Liver (tissue), 10 donors: ENCODE measurements at places on chromosomes 12 and 14. TPM values are rescaled to one million over a fixed set of nuclear protein-coding genes. Genes with fewer than 3 reads are reported as not detected.

GRCh38 chr14:103885509-103885932 lies 38.1 kb upstream of the PPP1R13B start:
- H3K4me3 ChIP-seq, result no peak overlapping the region
- no peak for DNase-seq
- no peak overlapping the region for H3K27ac ChIP-seq

DNA sequence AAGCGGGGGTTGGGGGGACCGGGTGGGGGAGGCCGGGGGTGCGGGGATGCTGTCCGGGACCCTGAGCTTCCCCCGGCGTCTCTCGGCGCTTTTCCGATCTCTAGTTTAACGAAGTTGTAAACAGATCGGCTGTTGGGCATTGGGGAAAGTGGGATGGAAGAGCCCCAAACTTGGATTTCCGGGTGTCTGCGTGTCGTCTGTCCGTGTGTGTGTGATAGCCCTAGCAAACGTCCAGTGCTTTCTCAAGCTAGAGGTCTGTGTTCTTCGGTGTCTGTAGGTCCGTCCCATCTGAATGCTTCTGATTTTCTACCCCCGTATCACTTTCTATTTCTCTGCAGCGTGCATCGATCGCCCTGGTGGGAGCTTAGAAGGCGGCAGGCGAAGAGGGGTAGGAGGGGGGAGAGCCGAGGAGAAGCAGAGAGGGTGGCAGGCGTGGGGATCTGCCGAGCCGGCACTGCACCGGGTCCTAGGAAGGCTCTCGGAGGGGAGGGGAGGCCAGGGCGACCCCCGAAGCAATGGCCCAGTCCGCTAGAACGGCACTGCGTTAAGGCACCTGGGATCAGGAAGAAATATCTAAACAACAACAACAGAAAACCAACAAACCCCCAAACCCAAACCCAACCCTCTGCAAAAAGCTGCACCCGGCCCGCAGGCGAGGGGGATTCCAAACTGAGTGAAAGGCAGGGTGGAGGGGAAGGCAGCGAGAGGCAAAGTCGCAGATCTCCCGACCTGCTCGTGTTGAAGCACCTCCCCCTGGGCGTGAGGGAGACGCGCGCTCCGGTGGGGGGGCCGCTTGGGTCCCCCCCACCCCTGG lies 1.0 kb downstream of the KCNA1 start:
- no peaks in the 10 kb centered on the region for H3K36me3 ChIP-seq
- peak overlapping the region; percentile 47 for H3K4me3 ChIP-seq
- H3K27me3 ChIP-seq, result peaks cover 5% of the 10 kb centered on the region
- DNase-seq, result no peak

GRCh38 chr12:5442251-5443006 lies 10.5 kb downstream of the NTF3 start:
- H3K27ac ChIP-seq, result no peak overlapping the region
- peaks cover 25% of the 10 kb centered on the region for H3K4me1 ChIP-seq
- H3K36me3 ChIP-seq, result no peaks in the 10 kb centered on the region
- no peaks in the 10 kb centered on the region for H3K27me3 ChIP-seq
- H3K4me3 ChIP-seq, result no peak overlapping the region

DNA sequence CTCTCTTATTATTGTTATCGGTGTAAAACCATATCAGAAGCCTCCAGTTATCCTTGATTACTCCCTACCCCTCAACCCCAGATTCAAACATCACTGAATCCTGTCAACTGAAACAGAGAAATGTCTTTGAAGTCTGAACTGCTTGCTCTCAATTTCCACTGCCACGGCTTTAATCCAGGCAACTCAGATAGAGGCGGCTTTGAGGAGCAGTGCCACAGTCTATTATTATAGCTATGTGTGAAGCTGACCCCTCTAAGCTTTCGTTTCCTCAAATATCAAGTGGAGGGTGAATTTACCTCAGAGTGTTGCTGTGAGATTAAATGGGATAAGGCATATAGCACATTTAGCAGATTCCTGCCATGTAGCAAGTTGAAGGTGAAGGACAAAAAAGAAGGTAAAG lies 49.0 kb upstream of the PDE3A start:
- no peak overlapping the region for H3K4me3 ChIP-seq
- no peaks in the 10 kb centered on the region for H3K4me1 ChIP-seq
- no peaks in the 10 kb centered on the region for H3K36me3 ChIP-seq
- no peaks in the 10 kb centered on the region for H3K27me3 ChIP-seq
- no peak for DNase-seq

GRCh38 chr12:19614601-19615383 lies 175.5 kb downstream of the AEBP2 start:
- DNase-seq, result no peak
- H3K27ac ChIP-seq, result no peak overlapping the region
- no peaks in the 10 kb centered on the region for H3K4me1 ChIP-seq
- no peak overlapping the region for H3K4me3 ChIP-seq
- no peaks in the 10 kb centered on the region for H3K27me3 ChIP-seq

The KRT8 gene
- 128 TPM for total RNA-seq

The PTGES3 gene
- total RNA-seq, result 65.0 TPM

The FSCB gene
- total RNA-seq, result not detected

GRCh38 chr12:89960011-89960507 lies 251.4 kb upstream of the ATP2B1 start:
- DNase-seq, result no peak
- H3K27ac ChIP-seq, result no peak overlapping the region
- H3K27me3 ChIP-seq, result no peaks in the 10 kb centered on the region
- no peaks in the 10 kb centered on the region for H3K36me3 ChIP-seq
- H3K4me3 ChIP-seq, result no peak overlapping the region
- H3K4me1 ChIP-seq, result no peaks in the 10 kb centered on the region

DNA sequence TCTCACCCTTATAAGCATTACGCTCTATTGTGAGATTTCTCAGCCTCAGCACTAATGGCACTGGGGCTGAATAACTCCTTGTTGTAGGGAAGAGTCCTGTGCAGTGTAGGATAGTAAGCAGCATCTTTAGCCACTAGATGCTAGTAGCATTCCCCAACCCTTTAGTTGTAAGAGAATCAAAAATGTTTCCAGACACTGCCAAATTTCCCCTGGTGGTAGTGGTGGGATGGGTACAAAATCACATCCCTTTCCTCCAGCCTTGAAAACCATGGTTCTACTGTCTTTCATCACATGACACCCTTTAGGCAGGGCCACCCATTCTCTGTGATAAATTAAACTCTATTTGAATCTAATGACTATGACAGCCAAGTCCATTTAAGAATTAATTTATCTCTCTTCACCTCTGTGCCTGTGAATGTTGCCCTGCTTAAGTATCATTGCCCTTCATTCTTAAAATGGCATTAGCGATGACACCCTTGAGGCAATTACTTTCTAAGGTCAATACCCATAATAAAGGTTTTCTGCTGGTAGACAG lies 199.4 kb downstream of the ANO4 start:
- H3K4me1 ChIP-seq, result no peaks in the 10 kb centered on the region
- no peak overlapping the region for H3K27ac ChIP-seq
- no peaks in the 10 kb centered on the region for H3K27me3 ChIP-seq
- H3K36me3 ChIP-seq, result no peaks in the 10 kb centered on the region
- DNase-seq, result no peak

The CD163 gene
- total RNA-seq, result 153 TPM

DNA sequence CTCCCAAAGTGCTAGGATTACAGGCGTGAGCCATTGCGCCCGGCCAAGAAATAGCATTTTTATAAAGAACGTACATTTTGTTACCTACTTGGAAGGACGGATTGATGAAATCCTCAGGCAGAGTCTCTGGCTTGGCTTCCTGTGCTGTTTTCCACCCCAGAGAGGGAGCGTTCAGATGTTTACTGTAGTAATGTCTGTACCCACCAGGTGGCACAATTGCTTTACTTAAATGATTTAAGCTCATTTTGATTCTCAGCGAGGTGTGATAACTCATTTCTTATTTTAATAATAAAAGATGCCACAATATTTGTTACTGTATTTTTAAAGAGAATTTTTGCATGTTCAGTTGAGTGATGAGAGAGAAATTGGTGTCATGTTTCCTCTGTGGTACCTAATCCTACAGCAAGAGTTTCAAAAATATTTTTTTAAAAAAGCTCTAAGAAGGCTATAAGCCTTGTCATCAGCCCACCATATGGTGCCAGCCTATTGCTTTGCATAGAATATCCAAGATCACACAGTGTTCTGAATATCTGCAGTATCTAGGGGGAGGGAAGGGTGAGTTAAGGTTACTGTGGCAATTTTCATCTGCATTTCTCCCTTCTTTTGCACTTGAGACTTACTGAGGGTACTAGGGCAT lies 82.6 kb upstream of the TRAF3 start:
- no peak overlapping the region for H3K27ac ChIP-seq
- H3K27me3 ChIP-seq, result no peaks in the 10 kb centered on the region
- no peaks in the 10 kb centered on the region for H3K36me3 ChIP-seq
- peak; percentile 62 for DNase-seq

DNA sequence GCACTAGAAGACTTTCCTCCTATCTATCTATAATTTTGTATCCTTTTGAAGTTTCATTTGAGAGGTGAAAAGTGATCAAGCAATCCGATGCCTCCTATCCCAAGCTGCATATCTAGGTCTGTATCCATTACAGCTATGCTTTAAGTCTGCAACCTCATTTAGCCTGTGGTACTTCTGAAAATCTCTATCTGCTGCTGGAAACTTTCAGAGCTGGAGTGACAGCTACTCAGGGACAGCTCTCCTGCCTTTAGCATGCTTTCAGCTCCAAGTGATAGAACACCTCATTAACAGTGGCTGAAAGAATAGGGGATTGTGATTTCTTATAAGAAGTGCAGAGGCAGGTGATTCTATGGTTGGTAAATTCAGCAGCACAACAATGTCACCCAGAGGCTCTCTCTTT lies 1153.5 kb downstream of the AACS start:
- DNase-seq, result no peak
- H3K36me3 ChIP-seq, result no peaks in the 10 kb centered on the region
- H3K4me1 ChIP-seq, result no peaks in the 10 kb centered on the region

DNA sequence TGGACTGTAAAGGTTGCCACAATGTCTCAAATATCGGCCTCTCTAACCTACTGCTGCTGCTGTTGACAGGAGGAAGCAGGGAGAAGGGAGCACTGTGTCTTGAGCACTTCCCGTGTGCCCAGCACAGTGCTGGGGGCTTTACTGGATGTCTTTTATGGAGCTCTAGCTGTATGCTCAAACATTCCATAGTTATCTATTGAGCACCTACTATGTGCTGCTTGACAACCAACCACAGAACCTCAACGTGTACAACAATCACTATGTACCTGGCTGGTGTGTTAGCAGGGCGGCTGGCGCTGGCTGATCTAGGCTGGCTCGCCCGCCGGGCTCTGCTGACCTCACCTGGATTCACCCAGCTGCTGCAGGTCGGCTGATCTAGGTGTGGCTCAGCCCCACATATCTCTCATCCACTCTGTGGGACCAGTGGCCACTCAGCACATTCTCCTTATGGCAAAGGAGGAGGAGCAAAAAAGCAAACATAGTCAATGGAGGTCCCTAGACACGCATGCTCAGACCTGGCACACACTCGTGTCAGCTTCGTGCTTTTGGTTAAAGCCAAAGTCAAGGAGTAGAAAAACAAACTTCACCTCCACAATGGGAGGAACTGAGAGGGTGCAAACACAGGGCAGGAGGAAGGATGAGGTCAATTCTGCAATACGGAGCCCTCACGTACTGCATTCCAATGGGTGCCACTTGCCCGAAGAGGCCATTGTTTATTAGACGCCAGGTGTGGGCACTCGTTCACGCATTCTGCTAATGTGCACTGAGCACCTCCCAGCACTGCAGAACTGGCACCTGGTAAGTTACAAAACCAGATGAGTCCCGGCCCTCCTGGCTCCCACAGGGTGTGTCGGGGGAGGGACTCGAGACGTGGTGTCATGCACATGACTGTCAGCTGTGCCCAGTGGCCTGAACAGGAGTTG lies 147.2 kb downstream of the SCARB1 start:
- peaks cover 19% of the 10 kb centered on the region for H3K4me1 ChIP-seq
- no peaks in the 10 kb centered on the region for H3K27me3 ChIP-seq
- H3K36me3 ChIP-seq, result no peaks in the 10 kb centered on the region
- no peak overlapping the region for H3K4me3 ChIP-seq
- no peak overlapping the region for H3K27ac ChIP-seq

DNA sequence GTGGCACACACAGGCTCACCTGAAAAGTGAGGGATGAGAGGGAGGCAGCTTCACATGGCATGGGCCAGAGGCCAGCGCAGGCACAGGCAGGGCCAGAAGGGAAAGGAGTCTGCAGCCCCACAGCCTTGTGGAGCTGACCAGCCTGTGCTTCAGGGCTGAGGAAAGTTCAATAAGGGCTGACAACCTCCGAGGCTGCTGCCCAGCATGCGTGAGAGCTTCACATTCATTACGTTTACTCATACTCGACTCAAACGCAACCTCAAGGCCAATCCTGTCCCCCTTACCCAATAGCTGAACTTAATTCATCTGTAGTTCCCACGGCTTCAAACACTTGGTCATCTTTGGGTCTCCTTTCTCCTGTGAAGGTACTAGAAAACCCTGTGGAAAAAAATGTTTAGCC lies 4.8 kb downstream of the MMAB start:
- H3K27me3 ChIP-seq, result no peaks in the 10 kb centered on the region
- peaks cover 5% of the 10 kb centered on the region for H3K36me3 ChIP-seq
- H3K4me3 ChIP-seq, result no peak overlapping the region
- H3K4me1 ChIP-seq, result peaks cover 12% of the 10 kb centered on the region
- H3K27ac ChIP-seq, result peak overlapping the region; percentile 11

The BBS10 gene
- 6.7 TPM for total RNA-seq

- H3K4me1 ChIP-seq, result no peaks in the 10 kb centered on the region
- H3K27ac ChIP-seq, result no peak overlapping the region
- H3K27me3 ChIP-seq, result no peaks in the 10 kb centered on the region
These were observed 209.6 kb downstream of the MED13L start for GRCh38 chr12:116067892-116068291.

The HOXC10 gene
- not detected for total RNA-seq

- H3K27me3 ChIP-seq, result no peaks in the 10 kb centered on the region
- peaks cover 3% of the 10 kb centered on the region for H3K4me1 ChIP-seq
- no peak overlapping the region for H3K4me3 ChIP-seq
- no peak overlapping the region for H3K27ac ChIP-seq
These were observed 63.0 kb downstream of the CLMN start for GRCh38 chr14:95256776-95257060.

- H3K4me1 ChIP-seq, result no peaks in the 10 kb centered on the region
- no peak overlapping the region for H3K4me3 ChIP-seq
- no peak for DNase-seq
- H3K36me3 ChIP-seq, result no peaks in the 10 kb centered on the region
- no peak overlapping the region for H3K27ac ChIP-seq
These were observed 15.6 kb upstream of the EML5 start for GRCh38 chr14:88808359-88808758.

The ERBB3 gene
- total RNA-seq, result 141 TPM
